ENCODE measurements at places on chromosomes 13 and 19.

GRCh38 chr13:26075498-26075897 is 23.7 kb upstream of the SHISA2 start:
- no peak for DNase-seq

- DNase-seq, result no peak
Observed at GRCh38 chr13:94569615-94570014, 26.3 kb downstream of the TGDS start.

GRCh38 chr13:101492251-101492910 is 39.9 kb downstream of the ITGBL1 start:
- DNase-seq, result no peak

DNA sequence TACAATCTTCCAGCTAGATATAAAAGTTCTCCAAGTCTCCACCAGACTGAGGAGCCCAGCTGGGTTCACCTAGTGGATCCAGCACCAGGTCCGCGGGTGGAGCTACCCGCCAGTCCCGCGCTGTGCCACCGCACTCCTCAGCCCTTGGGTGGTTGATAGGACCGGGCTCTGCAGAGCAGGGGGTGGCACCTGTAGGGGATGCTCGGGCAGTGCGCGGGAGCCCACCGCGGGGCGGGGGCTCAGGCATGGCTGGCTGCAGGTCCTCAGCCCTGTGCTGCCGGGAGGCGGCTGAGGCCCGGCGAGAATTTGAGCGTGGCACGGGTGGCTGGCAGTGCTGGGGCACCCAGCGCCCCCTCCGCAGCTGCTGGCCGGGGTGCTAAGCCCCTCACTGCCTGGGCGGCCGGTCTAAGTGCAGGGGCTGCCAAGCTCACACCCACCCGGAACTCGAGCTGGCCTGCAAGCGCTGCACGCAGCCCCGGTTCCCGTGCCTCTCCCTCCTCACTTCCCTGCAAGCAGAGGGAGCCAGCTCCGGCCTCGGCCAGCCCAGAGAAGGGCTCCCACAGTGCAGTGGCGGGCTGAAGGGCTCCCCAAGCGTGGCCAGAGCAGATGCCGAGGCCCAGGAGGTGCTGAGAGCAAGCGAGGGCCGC is 542.8 kb upstream of the PCDH9 start:
- no peak for DNase-seq

DNA sequence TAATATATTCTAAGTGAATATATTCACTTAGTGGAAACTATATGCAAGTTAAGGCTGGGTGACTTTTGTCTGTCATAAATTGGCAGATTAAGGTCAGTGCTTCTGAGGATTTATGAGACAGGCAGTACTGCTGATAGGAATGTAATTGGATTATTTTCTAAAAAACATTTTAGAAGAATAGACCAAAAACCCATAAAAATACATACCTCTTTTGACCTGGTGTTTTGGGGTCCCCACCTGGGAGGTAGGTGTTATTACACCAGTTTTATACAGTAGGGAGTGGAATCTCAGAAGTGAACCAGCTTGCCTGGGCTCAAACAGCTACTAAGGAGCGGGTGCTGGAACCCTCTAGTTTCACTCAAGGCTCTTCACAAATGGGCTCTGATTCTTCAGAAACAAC is 25.3 kb downstream of the COG3 start:
- no peak for DNase-seq

GRCh38 chr13:52173373-52173772 is 14.0 kb upstream of the NEK3 start:
- DNase-seq, result no peak

- DNase-seq, result no peak
Observed at GRCh38 chr13:29318741-29319140, 276.7 kb downstream of the SLC7A1 start.
